ENCODE measurements at places on chromosomes 4 and X.
A peak's percentile ranks its signal among the peaks of the same experiment; 100 is the strongest.

DNA sequence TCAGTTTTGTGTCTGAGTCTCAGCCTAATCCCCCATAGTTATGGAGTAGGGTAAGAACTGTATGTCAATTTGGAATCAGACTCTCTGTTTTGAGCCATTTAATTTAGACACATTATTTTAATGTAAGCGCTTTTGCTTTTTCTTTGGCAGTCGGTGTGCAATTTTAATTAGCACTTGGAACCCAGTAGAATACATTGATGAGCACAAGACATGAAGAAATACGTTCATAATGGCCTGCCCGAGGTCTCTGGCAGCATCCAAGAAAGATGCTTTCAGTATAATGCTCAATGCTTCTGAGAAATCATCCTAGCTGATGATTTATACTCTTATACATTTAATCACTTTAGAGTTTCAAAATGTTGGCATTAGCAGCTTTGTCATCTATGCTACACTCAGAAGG lies 8.9 kb upstream of the TAPT1 start:
- no peak for DNase-seq

DNA sequence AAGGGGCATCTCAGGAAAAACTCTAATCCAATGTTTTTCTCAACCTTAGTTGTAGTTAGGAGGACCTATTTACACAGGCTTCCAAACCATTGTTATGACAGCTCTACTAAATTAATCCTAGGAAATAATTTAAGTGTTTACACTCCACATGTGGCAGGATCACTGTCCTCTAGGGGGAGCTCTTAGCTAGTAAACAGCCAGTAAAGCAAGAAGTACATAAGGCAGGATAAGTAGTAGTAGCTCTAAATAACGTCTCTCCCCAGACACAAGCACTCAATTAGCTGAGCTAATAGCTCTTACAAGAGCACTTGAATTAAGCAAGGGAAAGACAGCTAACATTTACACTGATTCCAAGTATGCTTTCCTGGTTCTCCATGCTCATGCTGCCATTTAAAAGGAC lies 37.3 kb downstream of the NUDT11 start:
- DNase-seq = no peak

DNA sequence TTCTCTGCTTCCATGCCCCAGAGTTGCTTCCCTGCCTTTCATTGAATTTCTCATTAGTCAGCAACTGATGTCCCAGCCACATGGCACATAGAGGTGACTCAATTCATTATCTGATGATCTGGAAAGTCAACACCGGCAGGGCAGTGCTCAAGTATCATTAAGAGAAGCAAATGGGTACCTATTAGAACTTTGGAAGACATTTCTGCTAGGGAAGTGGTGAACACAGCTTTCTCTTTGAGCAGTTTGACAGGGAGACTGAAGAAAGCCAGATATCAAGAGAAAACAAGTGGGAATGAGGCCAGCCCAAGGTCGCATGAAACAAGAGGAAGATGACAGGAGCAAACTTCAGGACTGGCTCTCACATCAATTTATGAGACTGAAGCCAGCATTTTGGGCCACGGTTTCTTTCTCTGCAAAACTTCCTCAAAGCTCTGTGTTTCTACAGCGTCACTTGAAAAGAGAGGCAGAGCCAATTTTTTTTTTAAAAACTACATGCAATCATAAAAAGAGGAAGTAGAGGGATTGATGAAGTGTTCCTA lies 108.3 kb upstream of the RPS6KA3 start:
- DNase-seq = no peak

- no peak for DNase-seq
Measured at GRCh38 chr4:41657561-41657960, 91.0 kb downstream of the PHOX2B start.

DNA sequence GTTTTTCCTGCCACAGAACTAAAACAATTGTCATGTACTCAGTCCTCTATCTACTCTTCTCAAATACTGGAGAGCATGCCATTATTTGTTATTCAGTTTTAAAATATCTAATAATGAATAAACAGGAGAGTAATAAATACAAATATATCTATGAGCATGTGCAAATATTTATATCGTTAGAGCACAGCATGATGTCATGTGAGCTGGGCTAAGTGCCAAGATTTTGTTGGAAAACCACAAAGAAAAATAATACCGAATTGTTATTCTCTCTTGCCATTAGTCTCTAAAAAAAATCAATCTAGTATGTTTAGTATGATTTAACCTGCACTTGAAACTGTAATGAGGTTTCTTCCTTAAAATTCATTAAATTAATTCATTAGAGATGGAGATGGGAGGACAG lies 97.3 kb downstream of the DDX60 start:
- no peak for DNase-seq

- DNase-seq = peak; percentile 28
Measured at GRCh38 chr4:82560853-82561785, 669 bp downstream of the TMEM150C start.

DNA sequence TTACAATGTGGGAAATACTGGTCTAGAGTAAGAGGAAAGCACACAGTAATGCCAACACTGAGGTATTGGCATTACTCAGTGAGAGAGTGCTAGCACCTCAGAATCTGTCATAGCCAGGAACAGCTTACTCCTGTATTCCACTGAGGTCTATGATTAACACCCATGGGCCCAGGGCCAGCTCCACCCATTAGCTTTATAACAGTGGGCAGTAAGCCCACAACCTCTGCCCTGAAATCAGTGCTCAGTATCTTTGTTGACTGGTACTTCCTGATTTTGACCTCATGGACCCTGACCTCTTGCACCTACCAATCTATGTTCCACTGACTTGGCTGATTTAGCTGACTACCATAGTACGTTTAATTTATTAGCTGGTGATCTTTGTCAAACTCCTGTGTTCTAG lies 56.1 kb downstream of the LANCL3 start:
- DNase-seq = no peak

- no peak for DNase-seq
Measured at GRCh38 chr4:53535567-53535966, 55.7 kb downstream of the LNX1 start.

DNA sequence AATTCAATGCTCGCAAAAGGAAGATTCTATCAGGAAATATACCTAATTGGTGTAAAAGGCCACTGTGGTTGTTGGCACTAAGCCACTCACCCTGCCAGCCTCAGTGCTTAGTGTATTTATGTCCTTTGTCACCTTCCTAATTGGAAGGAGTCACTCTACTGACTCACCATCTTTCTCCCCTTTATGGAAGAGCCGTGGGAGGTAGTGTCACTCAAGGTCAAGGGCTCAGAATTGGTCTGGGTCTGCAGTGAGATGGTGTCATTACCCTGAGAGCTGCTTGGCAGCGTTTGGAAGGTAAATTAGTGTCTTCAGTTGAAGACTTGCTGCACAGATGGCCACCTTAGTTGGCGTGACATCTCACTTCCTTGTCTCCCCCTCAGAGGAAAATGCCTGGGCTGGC lies 41.7 kb upstream of the CDKN2AIP start:
- no peak for DNase-seq

- no peak for DNase-seq
Measured at GRCh38 chr4:168565130-168565529, 68.3 kb downstream of the PALLD start.

- DNase-seq = no peak
Measured at GRCh38 chr4:14620567-14621141, 381.6 kb upstream of the CPEB2 start.

- DNase-seq = no peak
Measured at GRCh38 chr4:114727461-114727860, 128.9 kb downstream of the UGT8 start.

DNA sequence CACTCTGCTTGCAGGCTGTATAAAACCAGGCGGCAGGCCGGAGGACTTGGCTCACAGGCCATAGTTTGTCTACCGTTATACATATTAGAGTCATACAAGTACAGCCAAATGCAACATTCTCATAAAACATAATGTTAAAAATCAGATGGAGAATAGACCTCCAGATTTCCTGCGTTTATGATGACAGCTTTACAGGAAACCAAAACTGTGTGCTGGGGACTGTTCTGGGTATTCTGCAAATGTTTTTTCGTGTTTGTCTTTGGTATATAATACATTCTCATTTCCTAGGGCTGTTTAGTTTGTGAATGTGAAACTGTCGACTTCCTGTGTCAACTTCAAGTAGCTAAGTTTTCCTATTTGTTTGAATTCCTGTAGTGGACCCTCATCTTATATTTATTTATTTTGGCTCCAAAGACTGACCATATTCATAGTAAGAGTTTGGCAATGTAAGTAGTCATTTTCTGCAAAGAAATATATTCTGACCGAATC lies 79.5 kb upstream of the FAM9C start:
- DNase-seq = no peak

Data from D721Med (cell line).